Fibroblast of lung (primary cell): ENCODE measurements at places on chromosomes 3 and 15. TPM values are rescaled to one million over a fixed set of nuclear protein-coding genes. Genes with fewer than 3 reads are reported as not detected.

BFSP2 gene
- total RNA-seq, result not detected in 2 replicates

LSG1 gene
- 34.7 and 35.3 TPM in 2 replicates for total RNA-seq

DNA sequence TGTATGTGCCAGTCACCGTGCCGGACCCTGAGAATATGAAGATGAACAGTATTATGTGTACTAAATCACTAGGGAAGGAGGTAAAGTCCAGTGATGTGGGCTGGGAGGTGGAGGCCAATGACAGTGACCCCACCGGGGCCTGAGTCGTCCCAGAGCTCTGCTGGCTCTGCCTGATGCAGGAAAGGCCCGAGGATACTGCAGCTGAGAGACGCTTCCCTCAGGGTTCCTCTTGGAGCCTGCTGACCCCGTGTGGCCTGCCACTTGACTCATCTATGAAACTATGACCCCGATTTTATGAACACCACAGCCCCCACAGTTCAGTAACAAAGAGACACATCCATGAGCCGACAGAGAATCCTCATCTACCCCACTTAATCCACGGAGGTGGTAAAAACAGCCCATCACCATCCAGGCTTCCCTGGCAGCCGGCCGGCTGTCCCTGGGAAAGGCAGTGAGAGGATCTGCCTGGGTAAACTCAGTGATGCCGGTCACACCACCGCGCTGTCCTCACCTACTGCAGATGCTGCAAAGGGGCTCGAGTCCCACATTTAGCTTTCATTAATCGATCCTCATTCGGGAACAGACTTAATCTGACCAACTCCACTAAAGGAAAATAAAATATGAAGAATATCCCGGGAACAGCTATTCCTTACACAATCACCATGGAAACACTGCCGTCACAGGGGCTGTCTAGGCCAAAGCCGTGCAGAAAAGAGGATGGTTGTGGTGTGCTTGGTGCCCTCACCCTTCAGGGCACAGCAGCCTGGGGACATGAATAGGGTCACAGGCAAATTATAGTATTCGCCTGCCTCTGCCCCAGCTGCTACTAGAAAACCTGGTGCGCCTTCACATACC, 82.9 kb downstream of the ARRDC4 start:
- no peak for DNase-seq
- H3K27me3 ChIP-seq, result no peaks in the 10 kb centered on the region
- no peaks in the 10 kb centered on the region for H3K4me1 ChIP-seq
- no peak overlapping the region for H3K27ac ChIP-seq
- no peak overlapping the region for H3K4me3 ChIP-seq
- no peaks in the 10 kb centered on the region for H3K36me3 ChIP-seq

DNA sequence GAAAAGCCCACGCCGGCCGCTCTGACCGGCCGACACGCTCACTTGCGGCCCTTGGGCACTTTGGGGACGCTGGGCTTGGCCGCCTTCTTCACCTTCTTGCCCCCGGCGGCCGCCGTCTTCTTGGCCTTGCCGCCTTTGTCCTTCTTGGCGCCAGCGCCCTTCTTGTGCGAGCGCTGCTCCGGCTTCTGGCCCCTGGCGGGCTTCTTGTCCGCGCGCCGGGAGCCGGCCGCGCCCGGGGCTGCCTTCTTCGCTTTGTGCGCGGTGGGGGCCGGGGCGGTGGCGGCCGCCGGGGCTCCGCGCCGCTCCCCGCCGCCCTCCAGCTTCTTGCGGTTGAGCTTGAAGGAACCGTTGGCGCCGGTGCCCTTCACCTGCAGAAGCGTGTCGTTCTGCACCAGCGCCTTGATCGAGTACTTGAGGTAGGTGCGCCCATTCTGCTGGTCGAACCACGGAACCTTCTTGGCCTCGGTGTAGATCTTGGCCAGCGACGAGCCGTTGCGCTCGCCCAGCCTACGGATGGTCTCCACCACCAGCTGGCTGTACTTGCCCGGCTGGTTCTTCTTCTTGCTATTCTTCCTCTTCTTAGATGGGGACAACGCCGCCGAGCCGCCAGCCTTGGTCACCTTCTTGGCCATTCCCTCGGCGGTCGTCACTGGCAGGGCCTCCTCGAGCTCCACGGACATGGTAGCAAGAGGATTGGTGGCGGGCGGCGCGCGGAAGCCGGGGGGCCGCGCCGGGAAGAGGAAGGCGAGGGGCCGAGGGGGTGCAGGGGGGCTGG, 36.7 kb downstream of the HMCES start:
- H3K27ac ChIP-seq, result peak overlapping the region; percentile 83
- peak; percentile 23 for DNase-seq
- H3K27me3 ChIP-seq, result no peaks in the 10 kb centered on the region
- peaks cover 3% of the 10 kb centered on the region for H3K4me1 ChIP-seq
- H3K36me3 ChIP-seq, result no peaks in the 10 kb centered on the region
- H3K4me3 ChIP-seq, result peak overlapping the region; percentile 90

CNBP gene
- 262 and 317 TPM in 2 replicates for total RNA-seq

GRCh38 chr15:63501256-63502089, 2.9 kb upstream of the USP3 start:
- no peaks in the 10 kb centered on the region for H3K36me3 ChIP-seq
- peak; percentile 97 for DNase-seq
- H3K4me3 ChIP-seq, result peak overlapping the region; percentile 19
- peak overlapping the region; percentile 99 for H3K27ac ChIP-seq
- peaks cover 23% of the 10 kb centered on the region for H3K4me1 ChIP-seq
- no peaks in the 10 kb centered on the region for H3K27me3 ChIP-seq
